ENCODE measurements at places on chromosomes 6 and 20.

GRCh38 chr6:151073146-151073545, 166.6 kb upstream of the AKAP12 start:
- DNase-seq = no peak

GRCh38 chr6:159359581-159360297, 190.5 kb downstream of the FNDC1 start:
- DNase-seq = no peak

DNA sequence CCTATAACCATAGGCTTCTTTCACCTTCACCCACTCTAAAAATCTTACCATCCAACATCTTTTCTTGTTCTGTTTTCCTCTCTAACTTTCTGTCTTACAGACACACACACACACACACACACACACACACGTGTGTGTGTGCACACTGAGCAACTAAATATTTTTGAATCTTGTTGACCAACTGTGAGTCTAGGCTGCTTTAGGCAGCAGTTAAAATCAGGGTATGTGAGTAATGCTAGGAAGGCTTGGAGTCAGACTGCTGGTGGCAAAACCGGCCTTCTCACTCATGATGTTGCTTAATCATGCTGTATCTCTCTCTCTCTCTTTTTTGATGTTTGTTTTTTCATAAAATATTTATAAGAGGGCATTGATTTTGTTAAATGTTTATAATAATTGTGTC, 103.1 kb upstream of the TBX18 start:
- no peak for DNase-seq

DNA sequence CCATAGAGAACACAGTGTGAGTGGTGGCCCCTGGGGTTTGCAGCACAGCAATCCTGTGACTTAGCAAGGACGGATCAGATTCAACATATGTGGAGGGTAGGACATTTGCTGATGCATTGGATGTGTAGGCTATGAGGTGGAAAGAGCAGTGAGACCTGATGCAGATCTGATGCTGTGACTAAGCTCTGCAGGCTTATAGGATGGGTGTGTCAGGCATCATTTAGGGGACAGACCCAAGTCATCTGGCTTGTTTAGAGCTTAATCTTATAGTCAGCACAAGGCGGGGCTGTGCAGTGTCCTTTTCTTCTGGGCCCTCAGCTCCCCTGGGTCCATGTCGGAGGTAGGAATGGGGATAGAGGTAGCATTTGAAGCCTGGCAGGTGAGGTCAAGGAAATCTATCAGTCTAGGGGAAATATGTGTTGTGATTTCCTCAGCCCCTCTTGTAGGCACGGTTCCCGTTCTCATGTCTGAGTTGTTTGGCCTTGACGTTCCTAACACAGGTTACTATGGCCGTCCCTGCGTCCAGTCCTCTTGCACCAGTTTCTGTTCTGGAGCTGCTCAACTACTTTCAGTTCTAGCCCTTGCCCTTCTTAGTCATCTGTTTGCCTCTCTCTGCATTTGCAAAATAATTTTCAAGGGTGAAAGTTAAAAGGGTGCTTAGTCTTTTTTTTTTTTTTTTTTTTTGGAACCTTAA, 15.6 kb upstream of the MAPRE1 start:
- no peak for DNase-seq

DNA sequence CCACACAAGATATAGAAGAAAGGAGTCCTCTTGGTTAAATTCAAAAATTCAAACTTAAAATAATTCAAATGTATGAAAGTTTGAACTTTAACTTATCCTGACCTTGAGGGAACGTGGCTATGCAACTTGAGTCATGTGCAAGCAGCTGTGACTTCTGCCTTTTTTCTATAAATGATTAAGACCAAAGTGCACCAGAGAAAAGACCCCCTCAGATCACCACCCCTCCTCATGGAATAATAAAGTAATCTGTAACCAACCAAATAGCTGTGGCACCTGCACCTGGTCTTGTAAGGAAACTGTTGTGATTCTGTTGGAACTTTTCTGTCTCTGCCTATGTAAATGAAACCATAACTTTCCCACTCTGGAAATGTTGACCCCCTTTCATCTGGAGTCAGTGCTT, 141.1 kb upstream of the GGTLC1 start:
- no peak for DNase-seq

GRCh38 chr20:45987108-45987780, 15.2 kb upstream of the ZNF335 start:
- peak; percentile 78 for DNase-seq

- no peak for DNase-seq
Observed at GRCh38 chr20:23920408-23921325, 41.1 kb upstream of the CST5 start.

- DNase-seq = no peak
Observed at GRCh38 chr6:79269877-79270276, 35.4 kb upstream of the HMGN3 start.

- peak; percentile 25 for DNase-seq
Observed at GRCh38 chr6:106448000-106448426, 87.5 kb downstream of the CRYBG1 start.

GRCh38 chr6:56999049-56999448, 44.1 kb downstream of the BEND6 start:
- no peak for DNase-seq

GRCh38 chr6:9984607-9985006, 430.3 kb downstream of the TFAP2A start:
- no peak for DNase-seq

DNA sequence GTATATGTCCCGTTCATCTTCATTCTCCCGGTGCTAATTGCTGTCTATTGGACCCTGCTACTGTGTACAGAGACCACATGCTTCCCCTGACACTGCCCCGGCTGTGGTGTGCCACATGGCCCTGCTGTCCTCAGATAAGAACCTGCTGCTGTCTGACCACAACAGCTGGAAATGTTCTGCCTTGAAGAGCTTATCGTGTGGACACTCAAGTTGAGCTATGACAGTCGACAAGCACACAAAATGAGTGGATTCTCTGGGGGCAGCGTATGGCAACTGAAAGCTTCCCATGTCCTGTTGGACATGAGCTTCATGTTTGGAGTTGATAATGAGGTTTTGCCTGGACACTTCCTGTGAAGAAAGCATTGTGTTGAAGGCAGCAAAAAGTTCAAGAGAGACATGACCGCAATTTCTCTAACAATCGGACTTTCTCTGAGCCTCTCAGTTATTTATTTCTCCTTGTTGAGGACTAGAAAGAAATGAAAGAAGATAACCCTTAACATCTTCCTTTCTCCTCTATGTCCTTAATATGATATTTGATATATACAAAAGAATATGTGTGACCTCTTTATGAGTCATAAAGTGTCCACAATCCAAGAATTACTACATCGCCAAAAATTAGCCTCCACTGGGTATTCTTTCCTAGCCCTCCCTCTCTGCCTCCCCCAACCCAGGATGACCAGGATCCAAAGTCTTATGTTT, 187.1 kb upstream of the TCF21 start:
- DNase-seq = no peak

DNA sequence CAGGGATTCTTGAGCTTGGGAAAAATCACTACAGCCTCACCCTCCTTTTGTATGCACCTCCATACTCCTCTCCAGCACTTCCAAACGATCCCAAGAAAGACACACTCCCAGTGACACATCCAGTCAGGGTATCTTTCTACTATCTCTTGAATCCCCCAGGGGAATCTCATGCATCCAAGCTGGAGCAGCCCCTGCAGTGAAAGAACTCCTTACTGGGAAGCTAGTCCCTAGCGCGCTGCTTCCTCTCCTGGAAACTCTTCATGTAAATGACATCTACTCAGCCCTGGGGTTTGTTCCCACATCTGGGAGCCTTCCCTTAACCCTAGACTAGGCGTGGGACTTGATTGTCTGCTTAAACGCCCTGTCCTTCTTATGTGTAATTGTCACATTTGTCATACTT, 329.1 kb upstream of the QKI start:
- DNase-seq = no peak

DNA sequence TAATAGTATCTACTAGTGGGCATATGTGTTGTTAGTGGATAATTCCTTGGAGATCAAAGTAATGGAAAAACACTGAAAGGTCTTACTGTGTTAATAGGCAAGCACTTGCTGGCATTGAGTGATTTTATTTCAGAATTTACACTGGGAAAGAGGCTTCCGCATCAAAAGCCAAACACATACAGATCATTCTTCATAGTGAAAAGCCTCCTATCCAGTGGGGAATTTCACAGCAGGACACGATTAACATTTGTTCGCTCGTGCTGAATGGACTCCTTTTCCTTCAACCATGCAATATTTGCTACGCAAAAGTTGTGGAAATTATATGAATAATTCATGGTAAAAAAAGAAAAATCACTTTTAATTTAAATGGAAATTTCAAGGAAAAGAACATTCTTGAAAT, 26.4 kb downstream of the GABRR1 start:
- no peak for DNase-seq

DNA sequence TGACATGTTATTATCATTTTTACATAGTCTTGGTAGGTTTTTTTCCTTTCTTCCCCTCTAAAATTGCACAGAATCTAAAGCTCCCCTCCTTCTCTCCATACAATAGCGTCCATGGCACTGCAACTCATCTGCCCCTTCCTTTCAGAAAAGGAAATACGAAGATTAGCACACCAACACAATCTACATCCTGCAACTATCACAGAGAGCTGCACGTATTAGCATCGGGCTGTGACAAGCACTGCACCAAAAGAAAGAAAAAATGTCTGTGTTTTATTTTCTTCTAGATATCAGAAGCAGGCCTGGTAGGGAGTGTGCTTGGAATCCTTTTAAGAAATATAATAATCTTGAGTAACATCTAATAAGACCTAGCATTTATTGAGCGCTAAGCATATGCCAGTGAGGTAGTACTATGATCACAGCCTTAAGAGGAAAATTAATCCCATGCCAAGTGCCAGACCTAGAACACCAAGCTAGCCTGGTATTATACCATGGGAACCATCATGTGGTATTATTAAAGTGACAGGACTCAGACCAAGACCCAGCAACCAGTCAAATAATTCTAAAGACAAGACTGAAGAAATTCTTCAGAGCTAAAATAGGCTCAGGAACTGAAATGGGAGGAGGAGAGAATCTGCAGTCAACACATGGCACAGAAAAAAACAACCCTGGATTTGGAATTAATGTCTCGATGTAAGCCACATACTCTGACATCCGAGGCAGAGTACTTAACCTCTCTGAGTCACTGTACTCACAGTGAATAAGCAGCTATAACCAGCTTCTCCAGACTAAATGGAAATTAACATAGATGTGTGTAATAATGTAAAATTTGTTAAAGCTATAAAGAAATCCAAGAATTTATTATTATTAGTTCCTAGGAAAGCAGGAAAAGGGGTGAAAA, 124.3 kb downstream of the IPCEF1 start:
- peak; percentile 50 for DNase-seq

GRCh38 chr6:11653028-11653583, 115.6 kb downstream of the TMEM170B start:
- peak; percentile 5 for DNase-seq

GRCh38 chr6:87745966-87746721, 44.1 kb upstream of the AKIRIN2 start:
- DNase-seq = no peak

DNA sequence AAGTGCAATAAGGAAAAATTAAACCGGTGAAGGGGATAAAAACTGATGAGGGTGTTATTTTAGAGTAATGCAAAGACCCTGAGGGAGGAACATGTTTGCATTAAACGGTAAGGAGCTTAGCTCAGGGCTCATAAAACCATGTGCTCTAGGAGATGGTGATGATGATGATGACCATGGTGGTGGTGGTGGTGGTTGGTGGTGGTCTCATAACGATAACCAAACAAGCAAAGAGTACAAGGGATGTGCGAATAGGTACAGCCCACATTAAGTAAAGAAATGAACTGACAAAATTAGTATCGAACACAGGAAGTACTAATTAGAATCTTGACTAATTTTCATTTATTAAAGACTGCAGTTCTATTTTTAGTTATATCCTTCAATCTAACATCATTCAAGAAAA, 139.1 kb downstream of the ATXN1 start:
- DNase-seq = no peak

- DNase-seq = no peak
Observed at GRCh38 chr6:77440206-77440976, 22.9 kb downstream of the HTR1B start.

DNA sequence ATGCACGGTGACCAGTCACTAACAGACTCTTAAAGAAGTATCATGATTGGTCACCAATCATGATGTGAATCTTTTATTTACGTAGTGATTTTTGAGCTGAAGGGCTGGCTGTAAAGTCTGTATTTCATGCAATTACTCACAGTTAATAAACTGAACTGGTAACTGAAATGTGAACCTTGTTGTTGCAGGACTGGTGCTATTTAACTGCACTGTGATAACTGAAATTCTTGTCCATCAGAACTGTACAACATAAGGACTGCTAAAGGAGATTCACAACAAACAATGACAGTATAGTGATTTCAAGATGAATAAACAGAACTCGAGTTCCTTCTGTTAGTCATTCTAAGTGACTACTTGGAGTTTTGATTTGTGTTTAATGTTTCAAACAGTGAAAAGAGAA, 316.6 kb downstream of the TPBG start:
- no peak for DNase-seq

- no peak for DNase-seq
Observed at GRCh38 chr6:127776320-127776719, 124.5 kb downstream of the THEMIS start.

DNA sequence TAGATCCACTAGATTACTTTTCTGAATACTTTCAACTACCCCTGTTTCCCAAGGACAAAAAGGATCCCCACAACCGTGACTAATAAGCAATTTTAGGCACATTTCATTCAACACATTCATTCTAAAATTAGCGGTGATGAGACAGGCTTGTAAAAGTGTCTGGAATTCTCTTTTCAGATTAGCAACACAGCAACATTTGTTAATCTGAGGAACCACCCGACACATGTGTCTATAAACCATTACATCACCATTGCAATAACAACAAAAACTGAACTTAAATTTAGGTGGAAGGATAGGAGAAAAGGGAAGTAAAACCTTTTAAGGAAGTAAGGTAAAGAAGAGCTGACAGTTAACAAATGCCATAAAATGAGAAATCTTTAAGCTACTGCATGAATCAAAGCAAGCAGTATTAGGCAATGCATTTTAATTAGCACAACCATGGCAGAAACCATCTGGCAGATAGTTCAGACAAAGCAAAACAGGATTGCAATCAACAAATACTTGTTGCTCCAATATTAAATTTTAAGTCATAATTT, 49.1 kb downstream of the MAP3K7 start:
- DNase-seq = peak; percentile 4

DNA sequence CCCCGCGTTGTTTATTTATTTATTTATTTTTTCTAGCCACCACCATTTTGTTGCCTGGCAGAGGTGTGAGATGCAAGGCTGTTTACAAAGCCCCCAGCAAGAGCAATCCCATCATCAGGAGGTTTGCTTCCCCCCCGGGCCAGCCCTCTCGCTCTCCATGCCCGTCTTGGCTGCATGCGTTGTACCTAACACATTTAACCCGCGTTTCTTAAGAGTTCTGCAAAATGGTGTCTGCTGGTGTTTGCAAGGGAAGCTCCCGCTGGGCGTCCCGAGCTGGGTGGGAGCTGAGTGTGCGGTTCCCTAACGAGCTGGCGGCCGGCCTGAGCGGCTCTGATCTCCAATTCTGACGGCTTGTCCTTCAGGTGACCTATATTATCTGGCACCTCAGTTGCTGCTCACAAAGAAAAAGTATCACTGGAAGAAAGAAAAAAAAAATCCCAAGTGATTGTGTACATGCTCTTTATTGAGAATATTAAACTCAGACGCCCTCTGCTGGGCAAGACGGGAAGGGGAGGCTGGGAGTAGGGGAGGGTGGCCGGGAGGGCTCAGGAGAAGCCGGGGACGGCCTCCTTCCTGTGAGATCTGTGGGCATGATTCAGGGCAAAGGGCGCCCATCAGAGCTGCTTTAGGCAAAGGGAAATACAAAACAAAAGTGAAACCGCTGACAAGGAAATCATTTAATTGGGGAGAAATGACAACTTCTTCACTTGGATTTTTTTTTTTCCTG, 154.8 kb downstream of the BCAS1 start:
- DNase-seq = peak; percentile 95

GRCh38 chr6:52538252-52538900, 38.5 kb downstream of the TRAM2 start:
- DNase-seq = no peak
